ENCODE measurements at places on chromosomes 6 and 20.

GRCh38 chr6:154274168-154274567 lies 82.4 kb downstream of the IPCEF1 start:
- no peak for DNase-seq

- DNase-seq: no peak
Measured at GRCh38 chr6:168499045-168499650, 58.2 kb downstream of the SMOC2 start.

DNA sequence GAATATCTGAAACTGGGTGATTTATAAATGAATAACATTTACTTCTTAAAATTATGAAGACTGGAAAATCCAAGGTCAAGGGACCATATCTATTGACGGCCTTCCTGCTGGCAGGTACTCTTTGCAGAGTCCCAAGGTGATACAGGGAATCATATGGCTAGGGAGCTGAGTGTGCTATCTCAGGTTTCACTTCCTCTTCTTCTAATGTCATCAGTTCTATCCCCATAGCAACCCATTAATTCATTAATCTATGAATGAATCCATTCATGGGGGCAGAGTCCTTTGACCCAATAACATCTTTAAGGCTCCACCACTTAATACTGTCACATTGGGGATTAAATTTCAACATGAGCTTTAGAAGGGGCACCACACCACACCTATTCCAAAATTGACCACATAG lies 772.0 kb downstream of the HACE1 start:
- DNase-seq: no peak

DNA sequence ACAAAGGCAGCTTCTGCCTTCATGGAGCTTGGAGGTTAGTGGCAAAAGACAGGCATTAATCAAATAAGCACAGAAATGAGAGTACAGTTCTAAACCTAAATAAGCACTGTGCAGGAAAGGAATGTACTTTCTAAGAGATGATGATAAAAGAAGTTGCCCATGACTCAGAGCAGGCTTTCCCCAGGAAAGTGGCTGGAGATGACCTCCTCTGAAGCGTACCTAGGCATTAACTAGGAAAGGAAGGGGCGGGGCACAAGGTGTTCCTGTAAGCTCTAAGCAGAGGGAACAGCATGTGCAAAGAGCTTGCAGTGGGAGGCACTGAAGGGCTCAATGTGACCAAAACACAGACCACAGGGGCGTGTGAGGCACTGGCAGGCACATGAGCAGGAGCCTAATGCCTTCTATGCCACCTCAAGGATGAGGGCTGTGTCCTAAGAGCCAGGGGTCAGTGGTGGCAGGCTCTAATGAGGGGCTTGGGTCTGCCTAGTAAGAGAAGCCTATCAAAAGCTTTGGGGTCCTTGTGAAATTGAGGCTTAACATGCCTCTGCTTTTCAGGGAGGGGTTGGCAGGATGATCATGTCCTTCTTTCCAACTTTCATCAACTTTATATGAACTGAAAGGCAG lies 4.9 kb downstream of the SSTR4 start:
- no peak for DNase-seq

DNA sequence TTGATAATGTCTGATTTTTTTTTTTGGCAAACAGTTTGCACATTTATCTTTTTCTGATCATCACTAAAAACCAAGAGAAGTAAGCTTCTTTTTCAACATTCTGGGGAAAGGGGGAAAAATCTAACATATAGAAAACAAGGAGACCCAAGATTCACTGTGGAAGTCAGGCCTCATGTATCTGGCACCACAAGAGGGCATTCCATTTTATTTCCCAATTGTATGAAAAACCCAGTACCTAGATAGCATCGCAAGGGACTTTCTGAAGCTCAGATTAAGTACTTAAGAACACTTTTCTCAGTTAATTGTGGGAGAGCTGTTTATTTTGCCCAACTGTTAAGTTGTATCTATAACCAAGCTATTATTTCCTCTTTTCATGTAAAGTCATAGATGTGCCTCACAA lies 152.9 kb downstream of the KLHL32 start:
- DNase-seq: no peak

DNA sequence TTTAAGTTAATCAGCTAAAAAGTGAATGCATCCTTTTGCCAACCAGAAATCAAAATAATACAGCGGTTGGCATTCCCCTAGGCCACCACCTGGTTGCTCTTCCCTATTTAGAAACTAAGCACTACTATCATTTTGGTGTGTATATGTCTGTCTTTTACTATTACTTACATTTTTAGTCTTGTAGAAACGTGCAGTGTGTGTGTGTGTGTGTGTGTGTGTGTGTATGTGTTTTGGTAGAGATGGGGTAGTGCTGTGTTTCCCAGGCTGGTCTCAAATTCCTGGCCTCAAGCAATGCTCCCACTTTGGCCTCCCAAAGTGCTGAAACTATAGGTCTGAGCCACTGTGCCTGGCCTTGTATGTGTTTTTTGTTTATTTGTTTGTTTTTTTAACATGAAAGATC lies 27.4 kb downstream of the MYO6 start:
- DNase-seq: no peak

- DNase-seq: peak; percentile 45
Measured at GRCh38 chr6:7261852-7262461, 51.0 kb downstream of the SSR1 start.

DNA sequence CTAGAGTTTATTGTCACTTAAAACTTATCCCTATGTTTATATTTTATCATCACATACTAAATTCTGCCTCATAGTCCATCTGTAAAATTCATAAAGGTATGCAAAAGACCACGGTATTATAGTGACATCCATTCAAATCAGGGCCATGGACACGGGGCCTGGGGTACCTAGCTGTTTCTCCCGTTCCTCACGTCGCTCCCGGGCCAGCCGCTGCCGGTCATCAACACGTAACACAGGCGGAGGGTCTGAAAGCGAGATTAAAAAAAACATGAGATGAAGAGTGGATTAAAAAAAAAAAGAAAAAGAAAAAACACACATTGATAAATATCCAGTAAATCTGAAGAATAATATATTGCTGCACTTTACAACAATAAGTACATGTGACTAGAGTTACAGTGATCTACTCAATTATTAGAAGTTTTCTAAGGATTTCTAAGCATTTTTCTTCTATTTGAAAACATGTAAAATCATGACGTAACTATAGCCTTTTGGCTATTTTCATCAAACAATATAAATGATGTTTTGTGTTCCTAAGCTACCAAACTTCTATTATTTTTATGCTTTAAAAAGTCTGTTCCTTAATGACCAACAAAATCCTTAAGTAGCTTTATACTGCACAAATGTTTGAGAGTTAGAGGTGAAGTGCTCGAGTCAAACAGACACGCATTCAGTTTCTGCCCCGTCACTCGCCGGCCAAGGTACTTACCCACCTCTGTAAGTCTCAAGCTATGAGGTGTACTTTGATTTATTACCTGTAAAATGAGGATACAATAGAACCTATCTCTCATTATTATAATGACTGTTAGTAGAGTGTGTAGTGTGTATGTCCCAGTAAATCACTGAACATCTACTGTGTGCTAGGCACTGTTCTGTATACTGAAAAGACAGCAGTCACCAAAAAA lies 122.1 kb upstream of the BCLAF1 start:
- DNase-seq: peak; percentile 9

GRCh38 chr6:135438907-135439535 lies 58.5 kb downstream of the AHI1 start:
- no peak for DNase-seq

All from NCI-H510A (cell line).